ENCODE measurements at places on chromosomes 11 and 22.

DNA sequence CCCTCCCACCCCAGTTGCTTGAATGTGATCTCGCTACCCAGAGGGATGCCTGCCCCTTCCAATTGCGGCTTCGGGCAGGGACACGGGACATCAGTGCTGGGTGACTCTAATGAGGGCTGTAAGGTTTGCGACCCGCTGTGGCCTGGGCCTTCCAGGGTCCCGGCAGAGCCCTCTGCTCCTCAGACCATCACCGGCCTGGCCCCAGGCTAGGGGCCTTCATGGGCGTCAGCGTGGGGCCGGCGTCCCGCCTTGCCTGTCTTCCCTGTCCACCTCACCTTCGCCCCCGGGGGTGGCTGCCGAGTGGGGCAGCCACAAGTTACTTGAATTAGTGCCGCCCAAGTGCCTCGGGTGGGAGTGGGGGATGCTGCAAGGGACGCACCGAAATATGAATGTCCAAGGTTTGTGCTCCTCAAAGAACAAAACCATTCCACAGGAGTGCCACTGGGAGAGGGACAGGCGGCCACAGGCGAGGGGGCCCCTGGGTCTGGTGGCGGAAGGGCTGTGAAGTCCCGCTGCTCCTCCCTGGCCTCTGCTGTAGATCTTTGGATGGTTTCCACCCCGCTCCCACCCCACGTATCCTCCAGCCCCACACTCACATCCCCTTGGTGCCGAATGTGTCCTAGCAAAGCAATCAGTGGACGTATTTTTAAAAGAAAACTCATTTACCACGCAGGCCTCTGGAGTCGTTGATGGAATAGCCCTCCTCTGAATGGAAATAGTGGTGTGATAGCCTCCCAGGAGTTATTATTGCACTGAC, 317.1 kb downstream of the NTM start:
- no peak for DNase-seq

- no peak for DNase-seq
These were observed at the start of gene PARVA for GRCh38 chr11:12377106-12377823. Gene PARVA (plus strand): TSS chr11:12377571. CDS start chr11:12377648, 77 bp downstream.

DNA sequence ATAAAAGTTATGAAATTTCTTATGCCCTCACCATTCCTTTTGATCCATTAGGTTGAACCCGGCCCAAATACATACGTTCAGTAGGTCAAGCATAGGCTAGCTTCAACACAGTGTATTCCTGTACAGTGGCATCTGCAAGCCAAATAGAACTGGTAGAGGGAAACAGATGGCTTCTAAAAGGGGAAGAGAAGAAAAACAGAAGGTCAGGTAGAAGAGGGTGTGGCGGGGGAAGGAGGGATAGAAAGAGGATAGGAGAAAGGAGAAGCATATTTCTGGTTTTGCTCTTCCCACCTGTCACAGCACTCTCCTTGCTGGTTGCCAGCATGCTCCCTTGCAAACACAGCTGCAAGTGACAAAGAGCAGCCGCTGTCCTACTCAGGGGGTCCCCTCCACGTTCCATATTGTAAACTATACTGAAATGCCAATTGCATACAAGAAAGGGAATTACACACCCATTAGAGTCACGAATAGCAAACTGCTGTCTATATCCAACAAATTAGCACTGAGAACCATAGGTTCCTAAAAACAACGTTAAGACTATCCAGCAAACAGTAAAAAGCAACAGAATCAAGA, 71.8 kb downstream of the PHF21A start:
- DNase-seq: no peak

GRCh38 chr11:10534316-10534715, 6.7 kb downstream of the RNF141 start:
- no peak for DNase-seq

GRCh38 chr22:32444068-32444467, 20.2 kb downstream of the BPIFC start:
- no peak for DNase-seq

DNA sequence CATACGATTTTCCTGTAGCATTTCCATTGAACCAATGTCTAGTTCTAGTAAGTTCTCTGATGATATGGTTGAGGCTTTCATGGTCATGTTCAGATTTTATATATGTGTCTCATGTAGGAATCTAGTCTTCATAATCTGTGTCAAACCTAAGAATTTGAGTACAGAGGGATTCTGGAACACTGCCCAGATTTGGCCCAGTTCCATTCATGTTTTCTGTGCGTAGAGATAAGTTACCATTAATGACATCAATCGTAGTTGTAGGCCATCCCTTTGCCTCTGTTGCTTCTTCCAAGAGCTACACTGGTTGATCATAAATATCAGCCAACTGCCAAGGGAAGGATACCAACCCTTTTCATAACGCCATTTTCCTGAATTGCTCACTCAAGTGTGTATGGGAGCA, 23.3 kb downstream of the ST3GAL4 start:
- DNase-seq: no peak

- DNase-seq: no peak
These were observed 58.1 kb upstream of the NECTIN1 start for GRCh38 chr11:119787074-119787461.

GRCh38 chr11:19729141-19729540, 16.5 kb downstream of the NAV2 start:
- no peak for DNase-seq

DNA sequence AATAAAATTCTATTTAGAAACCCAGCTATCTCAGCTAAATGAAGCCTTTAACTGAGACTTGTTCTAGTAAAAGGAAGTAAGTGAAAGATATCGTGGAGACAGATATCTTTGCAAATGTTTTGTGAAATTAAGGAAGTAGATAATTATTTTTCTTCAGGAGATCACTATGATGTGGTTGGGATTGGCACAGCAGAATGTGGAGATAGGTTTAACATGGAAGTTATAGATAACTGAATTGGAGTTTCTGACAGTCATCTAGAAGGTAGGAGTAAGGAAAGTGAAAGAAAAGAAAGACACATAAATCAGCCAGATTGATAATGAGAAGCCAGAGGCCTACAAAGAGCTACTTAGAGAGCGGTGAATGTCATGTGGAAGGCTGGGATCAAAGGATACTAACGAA, 4.7 kb upstream of the CASP5 start:
- DNase-seq: no peak

- DNase-seq: no peak
These were observed 135.1 kb downstream of the FDX1 start for GRCh38 chr11:110564676-110565356.

DNA sequence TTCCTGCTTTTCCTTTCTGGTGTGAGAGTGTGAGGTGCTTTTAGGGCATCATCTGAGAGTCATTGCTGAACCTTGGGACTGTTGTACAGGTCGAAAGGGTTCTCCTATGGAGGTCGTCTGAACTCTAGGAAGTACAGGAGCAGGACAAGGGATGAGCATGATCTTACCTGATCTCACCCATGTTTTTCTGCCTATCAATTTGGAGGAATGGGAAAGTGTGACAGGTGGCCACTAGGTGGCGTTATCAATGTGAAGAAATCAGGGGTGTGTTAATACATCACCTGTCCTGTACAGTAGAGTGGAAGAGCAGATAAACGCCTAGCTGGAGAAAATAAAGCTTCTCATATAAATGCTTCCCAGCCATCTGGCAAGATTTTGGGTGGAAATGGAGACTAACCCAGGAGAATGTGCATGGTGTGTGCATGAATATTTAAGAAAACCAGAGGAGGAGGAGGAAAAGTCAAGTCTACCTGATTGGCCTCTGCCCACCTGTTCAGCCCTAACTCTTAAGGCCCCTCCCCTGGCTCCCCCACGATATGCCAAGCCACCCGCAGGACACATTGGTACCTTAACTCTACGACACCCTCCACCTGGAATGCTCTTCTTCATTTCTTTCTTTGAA, 72.0 kb upstream of the NARS2 start:
- peak; percentile 40 for DNase-seq

GRCh38 chr11:111417011-111417765, 38.1 kb upstream of the POU2AF1 start:
- peak; percentile 24 for DNase-seq

DNA sequence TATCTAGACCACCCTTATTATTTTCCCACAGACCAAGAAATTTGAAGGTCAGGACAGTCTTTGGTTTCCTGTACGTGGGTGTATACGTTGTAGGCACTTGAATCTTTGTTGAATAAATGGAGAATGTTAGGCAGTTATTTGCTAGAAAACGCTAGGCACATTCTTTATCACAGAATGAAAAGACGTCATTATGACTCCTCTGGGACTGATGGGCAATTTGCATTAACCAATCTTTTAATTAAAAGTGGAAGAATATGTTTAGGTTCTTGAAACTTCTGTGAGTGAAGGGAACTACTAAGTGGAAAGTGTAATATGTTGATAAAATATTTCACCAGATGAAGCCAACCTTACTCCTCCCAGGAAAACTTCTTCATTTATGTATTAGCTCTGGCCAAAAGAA, 5.7 kb downstream of the CAT start:
- DNase-seq: no peak

- DNase-seq: no peak
These were observed 33.8 kb downstream of the NEAT1 start for GRCh38 chr11:65456418-65456817.

DNA sequence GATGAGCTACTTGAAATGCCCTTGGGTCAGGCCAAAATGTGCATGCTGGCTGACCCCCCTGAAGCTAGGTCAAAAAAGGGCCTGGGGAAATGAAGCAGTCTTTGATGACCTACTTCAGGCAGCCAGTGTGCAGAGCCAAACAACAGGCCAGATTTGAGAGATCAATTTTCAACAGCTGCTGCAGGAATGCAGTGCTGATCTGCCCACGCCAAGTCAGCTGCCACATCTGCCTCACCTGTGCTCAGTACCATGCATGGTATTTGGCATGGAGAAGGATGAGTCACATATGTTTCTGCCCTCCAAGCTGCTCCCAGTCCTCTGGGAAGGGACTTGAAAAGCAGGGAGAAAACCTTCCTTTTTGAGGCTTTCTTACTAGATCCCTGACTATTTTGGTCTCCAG, 35.8 kb downstream of the MTNR1B start:
- DNase-seq: no peak

- no peak for DNase-seq
These were observed 95.9 kb downstream of the BLID start for GRCh38 chr11:122019908-122020694.

DNA sequence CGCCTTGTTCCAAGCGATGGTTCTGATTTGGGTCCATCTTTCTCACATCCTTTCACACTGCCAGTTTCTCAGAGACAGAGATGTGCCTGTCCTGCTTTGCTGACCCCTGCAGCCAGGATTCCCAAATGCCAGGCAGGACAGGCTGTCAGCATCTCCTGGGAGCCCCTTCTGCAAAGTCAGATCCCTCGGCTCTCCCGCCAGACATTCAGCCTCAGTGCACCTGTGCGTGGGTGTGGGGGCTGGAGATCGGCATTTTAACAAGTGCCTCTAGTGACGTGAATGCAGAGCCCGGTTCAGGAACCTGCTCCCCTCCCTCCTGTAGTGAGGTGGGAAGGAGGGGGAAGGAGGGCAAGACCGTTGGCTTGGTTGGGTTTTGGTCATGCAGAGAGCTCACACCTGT, 108.9 kb upstream of the FGF3 start:
- DNase-seq: no peak

- DNase-seq: no peak
These were observed 41.6 kb downstream of the BDNF start for GRCh38 chr11:27658535-27659236.

DNA sequence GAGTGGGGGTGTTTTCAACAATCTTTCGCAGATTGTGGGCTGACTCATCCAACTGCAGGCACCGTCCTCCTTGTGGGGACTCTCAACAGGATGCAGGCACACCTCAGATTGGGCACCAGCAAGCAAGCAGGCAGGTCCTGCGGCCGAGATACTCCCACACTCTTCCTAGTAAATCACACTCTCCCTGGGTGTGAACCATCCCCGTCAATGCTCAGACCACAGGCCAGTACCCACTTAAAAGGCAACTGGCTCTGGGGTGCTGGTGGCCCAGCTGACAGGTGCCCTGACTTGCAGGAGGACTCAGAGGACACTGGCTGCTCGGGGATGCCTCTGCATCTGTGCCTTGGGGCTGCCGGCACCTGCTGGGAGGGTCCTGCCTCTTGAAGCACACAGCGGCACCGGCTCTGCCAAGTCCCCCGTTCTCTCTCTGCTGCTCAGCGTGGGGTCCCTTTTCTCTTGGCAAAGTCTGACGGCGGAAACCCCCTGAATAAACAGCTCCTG, 282.5 kb downstream of the CTTN start:
- DNase-seq: peak; percentile 16

DNA sequence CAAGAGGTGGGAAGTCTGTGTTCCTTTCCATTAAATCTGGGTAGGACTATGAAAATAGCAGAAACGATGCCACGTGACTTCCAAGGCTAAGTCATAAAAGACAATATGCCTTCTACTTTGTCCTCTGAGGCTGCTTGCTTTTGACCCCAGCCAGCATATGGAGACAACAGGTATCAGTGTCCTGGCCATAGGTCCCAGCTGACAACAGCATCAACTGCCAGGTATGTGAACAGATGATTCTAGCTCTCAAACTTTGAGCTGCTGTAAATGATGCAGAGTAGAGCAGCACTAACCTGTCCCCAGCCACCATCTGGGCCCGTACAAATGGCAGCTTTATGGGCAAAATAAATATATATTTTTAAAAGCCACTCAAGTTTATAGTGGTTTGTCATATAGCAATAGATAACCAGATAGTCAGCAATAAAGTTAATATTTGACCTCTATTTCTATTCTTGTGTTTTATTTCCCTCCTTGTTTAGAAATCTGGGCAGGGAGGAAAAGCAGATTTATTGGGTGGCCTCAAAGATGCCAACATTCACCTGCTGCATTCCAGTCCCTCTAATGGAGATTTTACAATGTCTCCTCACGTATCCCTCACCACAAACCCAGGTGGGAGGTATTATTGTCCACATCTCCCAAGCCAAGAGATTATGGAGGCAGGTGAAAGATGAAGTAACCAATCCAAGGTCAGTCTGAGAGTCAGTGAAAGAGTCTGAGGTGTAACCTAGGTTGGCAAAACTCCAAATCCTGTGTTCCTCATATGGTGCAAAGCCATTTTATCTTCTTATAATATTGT, 209.6 kb upstream of the LARGE1 start:
- no peak for DNase-seq

DNA sequence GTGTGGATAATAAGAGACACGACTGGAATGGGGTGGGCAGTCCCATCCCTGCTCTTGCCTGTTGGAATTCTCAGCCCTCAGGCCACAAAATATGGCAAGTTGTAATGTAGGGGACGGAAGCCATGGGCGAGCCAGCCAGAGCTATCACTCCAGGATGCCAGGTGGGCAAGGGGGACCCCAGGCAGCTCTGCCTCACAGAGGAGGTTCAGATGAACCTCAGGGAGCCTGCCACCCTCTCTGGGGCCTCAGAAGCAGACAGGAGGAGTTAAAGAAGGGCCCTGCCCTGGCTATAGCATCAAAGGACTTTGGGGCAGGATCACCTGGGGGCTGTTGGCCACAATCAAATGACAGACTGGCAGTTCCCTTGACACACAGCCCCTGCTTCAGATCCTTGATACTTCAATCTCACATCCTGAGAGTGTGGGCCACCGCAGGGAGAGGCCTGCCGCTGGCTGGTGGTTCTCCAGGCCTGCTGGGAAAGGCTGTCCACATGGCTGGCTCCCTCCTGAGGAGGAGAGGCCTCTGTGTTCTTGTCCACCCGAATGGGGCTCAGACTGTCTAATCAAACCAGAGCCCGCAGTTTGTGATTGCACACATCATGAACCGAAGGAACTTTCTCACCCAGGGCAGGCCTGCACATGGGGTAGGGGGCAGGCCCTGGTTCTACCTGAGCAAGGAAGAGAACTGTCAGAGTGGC, 31.4 kb downstream of the IGLL1 start:
- DNase-seq: no peak

All from activated naive CD8-positive, alpha-beta T cell treated with anti-CD3 and anti-CD28 coated beads for 36 hours (primary cell).